Fibroblast of the aortic adventitia (primary cell): ENCODE measurements at places on chromosomes 1 and 21.

- DNase-seq = no peak
Observed at GRCh38 chr1:113946112-113946511, 17.0 kb downstream of the HIPK1 start.

DNA sequence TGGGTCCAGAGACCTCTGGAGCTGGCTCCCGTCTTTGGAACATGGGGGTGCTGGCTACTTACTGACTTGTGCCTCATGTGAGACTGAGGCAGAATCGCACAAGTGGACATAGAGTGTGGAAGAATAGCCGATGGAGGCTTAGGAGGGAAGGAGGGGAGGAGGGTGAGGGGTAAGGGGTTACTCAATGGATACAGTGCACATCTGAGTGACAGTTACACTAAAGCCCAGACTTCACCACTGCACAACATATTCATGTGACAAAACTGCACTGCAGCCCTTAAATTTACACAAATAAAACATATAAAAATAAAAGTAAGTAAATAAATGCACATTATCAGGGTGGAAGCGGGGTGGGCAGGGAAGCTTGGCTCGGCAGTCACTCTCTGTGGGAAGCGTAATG, 197.7 kb upstream of the RAB4A start:
- DNase-seq = no peak

DNA sequence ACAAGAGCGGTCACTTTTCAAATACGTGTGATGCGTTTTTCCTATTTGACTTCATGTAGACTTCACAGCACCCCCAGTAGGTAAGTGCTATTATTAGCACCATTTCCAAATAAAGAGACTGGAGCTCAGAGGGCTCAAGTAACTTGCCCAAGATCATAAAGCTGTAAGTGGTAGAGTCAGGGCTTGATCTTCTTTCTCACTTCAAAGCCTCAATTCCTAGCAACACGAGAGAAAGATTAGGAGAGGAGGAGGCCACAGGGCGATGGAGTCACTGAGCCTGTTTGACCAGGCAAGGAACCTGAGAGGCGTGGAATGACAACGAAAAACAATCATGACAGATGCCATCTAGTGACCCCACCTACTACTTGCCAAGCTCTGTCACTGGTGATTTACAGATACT, 181.0 kb downstream of the FOXD2 start:
- no peak for DNase-seq

- DNase-seq = no peak
Observed at GRCh38 chr1:81264976-81265375, 535.8 kb upstream of the ADGRL2 start.

DNA sequence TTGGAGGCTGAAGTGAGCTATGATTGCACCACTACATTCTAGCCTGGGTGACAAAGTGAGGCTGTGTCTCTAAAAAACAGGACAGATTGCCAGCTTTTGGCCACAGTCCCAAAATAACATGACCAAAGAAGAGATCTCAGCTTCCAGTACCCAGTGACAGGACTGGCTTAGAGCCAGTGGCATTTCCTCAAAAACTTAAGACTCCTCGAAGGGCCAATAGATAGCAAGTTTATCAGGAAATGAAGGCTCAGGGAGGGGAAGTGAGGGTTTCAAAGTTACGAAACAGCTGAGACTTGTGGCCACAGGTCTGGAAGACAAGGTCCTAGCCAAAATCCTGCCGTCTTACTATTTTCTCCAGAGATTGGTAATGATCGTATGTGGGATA, 6.3 kb upstream of the TMEM39B start:
- DNase-seq = peak; percentile 92

GRCh38 chr1:89198491-89199072, at the start of gene GBP4:
Gene GBP4 (minus strand): TSS chr1:89198942. CDS start chr1:89198834, 108 bp downstream.
- peak; percentile 50 for DNase-seq

DNA sequence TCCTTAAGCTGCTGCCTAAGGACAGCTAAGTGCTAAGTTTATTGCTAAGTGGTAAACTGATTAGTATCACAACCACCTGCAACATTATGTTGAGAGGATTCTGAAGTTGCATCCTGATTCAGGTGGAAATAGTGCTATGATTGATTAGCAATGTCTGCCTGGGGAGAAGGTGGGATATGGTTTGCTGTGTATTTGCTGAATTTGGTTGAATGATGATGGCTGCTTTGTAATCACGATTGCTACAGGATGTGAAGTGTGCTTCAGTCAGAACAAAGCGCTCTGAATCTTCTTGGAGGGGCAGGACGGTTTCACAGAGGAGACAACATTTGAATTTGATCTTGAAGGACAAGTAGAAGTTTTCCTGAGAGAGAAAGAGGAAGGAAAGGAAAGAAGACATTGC, 226.0 kb downstream of the ST6GALNAC3 start:
- no peak for DNase-seq

GRCh38 chr1:172410027-172410426, 10.5 kb upstream of the C1orf105 start:
- DNase-seq = no peak

DNA sequence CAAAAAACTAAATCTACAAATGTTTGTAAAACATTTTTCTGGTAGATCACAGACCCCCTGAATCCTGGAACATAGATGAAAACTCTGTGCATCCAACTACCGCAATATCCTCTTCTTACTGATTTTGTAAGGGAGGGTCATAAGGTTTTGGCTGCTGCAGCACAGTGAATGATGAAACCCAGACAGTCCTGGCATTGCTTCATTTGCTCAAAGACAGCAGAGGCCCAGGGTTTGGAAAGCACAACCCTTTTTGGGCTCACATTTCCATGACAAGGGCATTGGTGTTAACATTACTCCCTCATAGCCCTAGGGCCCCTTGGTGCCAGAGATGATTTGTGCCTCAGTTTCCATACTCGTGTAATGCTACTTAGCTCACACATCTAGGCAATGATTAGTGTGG, 51.2 kb downstream of the PLXNA2 start:
- DNase-seq = peak; percentile 84

- no peak for DNase-seq
Observed at GRCh38 chr1:110719908-110720307, 45.2 kb upstream of the KCNA3 start.

GRCh38 chr1:11134898-11135266, 35.2 kb upstream of the EXOSC10 start:
- DNase-seq = no peak

- DNase-seq = no peak
Observed at GRCh38 chr1:41023279-41023990, 1.9 kb upstream of the SLFNL1 start.

- peak; percentile 77 for DNase-seq
Observed at GRCh38 chr1:64112281-64112680, 91.1 kb upstream of the UBE2U start.

DNA sequence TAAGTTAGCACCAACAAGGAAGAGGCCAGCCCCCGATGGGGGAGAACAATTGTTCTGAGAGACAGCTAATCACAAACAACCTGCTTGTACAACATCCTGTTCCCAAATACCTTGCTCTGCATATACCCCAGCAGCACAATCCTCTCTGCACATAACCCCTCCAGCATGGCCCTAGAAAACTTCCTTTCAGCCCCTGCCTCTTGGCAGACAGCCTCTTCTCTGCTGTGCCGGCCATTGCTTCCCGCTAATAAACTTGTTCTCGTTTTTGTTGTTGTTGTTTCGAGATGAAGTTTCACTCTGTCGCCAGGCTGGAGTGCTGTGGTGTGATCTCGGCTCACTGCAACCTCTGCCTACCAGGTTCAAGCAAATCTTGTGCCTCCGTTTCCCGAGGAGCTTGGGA, 392.7 kb downstream of the SMYD3 start:
- DNase-seq = no peak

- peak; percentile 10 for DNase-seq
Observed at GRCh38 chr21:31872452-31873274, at the start of gene HUNK. Gene HUNK (plus strand): TSS chr21:31873020. CDS start chr21:31873675, 655 bp downstream.

GRCh38 chr1:3564921-3565831, 46.1 kb downstream of the MEGF6 start:
- DNase-seq = peak; percentile 35

DNA sequence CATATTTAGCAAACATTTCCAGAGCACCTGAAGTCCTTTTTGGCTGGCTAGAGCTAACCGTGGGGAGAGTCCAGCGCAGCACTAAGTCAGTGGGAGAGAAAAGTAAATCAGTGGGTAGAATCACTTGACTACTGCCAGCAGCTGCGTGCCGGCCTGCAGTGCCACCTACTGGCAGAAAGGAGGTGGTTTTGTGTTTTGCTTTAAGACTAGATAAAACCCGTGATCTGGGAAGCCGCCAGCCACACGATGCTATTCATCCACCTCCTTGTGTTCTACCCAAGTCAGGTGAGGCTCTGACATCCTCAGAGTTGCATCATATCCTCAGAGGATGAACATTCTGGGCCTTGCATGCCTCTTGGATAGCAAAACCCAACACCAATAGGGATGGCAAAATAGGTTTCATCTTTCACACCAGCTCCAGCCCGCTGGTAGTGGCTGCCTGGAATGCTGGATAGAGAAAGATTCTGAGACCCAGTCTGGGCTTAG, 14.1 kb upstream of the HEYL start:
- DNase-seq = peak; percentile 80

GRCh38 chr1:159008744-159009188, 941 bp upstream of the IFI16 start:
- DNase-seq = no peak

DNA sequence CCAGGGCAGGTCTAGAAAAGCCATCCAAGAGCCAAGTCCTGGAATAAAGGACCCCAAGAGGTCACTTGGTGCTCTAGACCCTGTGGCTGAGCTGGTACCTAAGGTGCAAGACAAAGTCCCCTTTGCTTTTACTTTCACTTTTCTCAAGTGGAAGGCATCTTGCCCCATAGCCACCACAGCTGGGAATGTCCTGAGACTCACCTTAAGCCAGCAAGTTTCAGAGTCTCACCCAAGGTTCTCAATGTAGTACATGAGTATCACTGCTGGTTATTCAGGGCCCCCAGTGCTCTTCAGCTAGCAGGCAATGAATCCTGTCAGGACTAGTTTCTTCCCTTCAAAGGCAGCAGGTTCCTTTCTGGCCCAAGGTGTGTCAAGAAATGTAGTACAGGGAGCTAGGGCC, 67.5 kb downstream of the UROD start:
- no peak for DNase-seq

DNA sequence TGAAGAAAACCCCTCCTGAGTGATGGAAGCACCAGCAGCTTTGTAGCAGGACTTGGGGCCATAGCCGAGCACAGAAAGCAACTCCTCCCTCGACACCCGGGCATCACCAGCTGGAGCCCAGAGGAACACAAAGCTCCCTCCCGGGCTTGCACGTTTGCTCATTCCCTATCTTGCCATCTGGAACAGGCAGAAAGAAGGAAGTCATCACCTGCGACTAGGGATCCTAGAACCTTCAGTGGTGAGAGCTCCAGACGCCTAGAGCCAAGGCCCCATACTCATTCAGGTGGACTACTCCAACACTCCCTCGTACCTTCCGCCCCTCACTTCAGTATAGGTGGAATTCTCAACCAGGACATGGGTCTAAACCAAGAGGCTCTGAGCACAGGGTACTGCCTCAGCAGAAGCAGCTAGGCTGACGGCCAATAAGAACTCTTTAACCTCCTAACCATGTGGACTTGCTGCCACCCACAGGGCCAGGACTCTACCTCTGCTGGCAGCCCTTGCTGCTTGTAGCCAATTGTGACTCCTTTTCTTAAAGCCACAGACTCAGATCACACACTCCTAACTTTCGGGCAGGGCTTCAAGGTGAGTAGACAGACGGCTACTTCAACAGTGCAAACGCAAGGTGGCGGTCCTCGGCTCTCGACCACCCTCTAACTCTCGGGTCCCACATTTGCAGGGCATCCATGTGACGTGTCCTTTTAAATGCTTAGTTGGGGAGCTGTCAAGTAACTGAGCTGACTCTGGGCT, 65.4 kb downstream of the NPHP4 start:
- DNase-seq = no peak

DNA sequence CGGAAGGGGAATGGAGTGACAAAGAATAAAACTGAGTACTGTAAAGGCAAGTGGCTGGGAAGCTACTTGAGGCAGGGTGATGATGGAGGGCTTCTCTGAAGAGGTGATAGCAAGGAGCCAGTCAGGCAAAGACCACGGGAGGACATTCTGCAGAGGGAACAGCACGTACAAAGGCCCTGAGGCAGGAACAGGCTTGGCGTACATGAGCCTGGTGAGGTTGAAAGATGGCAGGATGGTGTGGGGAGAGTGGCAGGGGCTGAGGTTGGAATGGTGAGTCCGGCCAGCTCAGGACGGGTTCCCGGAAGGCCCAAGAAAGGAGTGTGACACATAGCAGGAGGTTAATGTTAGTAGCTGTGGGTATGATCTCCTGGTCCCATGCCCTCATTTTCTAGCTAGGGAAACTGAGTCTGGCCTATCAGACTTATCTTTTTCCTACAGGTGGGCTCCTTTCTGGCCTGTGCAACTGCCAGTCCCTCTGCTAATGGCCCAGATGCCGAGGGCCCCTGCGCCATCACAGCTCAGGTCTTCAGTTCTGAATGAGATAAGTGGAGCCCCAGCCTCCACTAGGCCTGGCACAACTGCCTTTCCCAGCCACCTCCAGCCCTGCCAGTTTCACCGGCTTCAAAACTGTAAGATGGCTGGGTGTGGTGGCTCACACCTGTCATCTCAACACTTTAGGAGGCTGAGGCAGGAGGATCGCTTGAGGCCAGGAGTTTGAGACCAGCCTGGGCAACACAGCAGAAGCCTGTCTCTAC, 87.0 kb downstream of the VWA5B1 start:
- DNase-seq = no peak

DNA sequence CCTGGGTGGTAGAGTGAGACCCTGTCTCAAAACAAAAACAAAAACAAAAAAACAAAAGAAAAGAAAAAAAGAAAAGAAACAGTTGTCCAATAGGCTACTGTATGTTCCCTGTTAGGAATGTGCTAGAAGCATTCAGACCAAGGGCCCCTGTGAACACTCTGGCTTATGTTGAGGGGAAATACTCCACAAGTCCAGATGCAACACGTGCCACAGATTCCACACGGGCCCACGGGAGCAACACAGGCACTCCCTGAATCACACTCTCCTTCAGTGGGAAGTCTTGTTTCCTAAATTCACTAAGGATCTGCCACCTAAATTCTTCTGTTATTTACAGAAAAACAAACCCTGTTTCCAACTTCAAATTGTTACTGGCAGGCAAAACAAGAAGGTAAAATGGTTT, 291.1 kb downstream of the PCP4 start:
- no peak for DNase-seq

- DNase-seq = no peak
Observed at GRCh38 chr1:46681333-46682034, 9.8 kb downstream of the TEX38 start.

GRCh38 chr1:183780757-183781156, 24.2 kb upstream of the RGL1 start:
- DNase-seq = no peak

DNA sequence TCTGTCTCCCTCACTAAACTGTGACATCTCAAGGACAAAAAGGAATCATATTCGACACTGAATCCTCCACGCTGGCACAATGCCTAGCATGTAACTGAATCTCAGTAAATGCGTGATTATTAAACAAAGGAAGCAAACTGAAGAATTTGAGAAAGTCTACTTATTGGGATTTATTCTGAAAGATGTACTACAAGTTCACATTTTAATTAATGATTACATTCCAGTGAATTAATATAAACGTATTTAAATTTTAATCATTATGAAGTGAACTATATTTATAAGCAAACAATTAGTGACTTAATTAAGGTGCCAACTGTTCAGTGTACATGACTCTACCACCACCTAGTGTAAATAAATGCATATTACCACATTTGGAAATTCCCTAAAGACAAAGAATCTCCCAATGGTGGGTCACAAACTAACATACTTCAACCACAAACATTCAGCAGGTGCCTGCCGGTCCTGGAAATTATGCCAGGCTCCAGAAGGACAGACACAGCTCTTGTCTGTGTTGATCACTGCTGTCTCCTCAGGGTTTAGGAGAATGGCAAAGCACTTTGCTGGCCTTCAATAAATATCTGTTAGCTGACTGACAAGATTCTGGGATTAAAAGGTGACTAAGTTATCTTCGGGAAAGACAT, 56.3 kb downstream of the SMYD3 start:
- peak; percentile 49 for DNase-seq
